Stomach (tissue), 19 donors: ENCODE measurements at places on chromosomes 4 and X. TPM values are rescaled to one million over a fixed set of nuclear protein-coding genes. Genes with fewer than 3 reads are reported as not detected.

GRCh38 chrX:41121766-41122165 is 36.5 kb downstream of the USP9X start:
- no peaks in the 10 kb centered on the region for H3K27me3 ChIP-seq
- DNase-seq = no peak
- peaks cover 4% of the 10 kb centered on the region for H3K36me3 ChIP-seq
- H3K4me1 ChIP-seq = peaks cover 7% of the 10 kb centered on the region
- H3K27ac ChIP-seq = no peak overlapping the region

- no peak overlapping the region for H3K27ac ChIP-seq
- DNase-seq = no peak
- no peaks in the 10 kb centered on the region for H3K27me3 ChIP-seq
- no peaks in the 10 kb centered on the region for H3K36me3 ChIP-seq
- H3K4me3 ChIP-seq = no peak overlapping the region
- no peaks in the 10 kb centered on the region for H3K4me1 ChIP-seq
Measured at GRCh38 chrX:46873746-46874145, 36.9 kb downstream of the RP2 start.

GRCh38 chr4:169959254-169959653 is 66.9 kb downstream of the MFAP3L start:
- H3K4me1 ChIP-seq = no peaks in the 10 kb centered on the region
- H3K4me3 ChIP-seq = no peak overlapping the region
- H3K27ac ChIP-seq = no peak overlapping the region
- DNase-seq = no peak

DNA sequence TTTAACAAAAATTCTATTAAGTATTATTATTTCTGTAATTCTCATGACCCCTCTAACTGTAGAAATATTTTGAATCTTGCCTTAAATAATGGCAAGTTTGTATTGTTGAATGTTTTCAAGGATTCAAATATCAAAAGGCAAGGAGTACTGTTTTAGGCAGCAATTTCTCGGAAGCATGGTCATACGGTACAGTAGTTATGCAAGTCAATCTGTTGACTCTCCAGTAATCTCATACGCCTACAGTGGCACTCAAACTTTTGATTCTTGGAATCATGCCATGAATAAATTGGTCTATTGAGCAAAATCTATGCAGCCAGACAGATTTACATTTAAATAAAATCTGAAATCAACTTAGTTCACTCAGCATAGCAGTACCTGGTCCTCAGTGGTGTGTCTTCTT is 139.6 kb upstream of the FAM47C start:
- H3K27me3 ChIP-seq = no peaks in the 10 kb centered on the region
- H3K27ac ChIP-seq = no peak overlapping the region
- no peaks in the 10 kb centered on the region for H3K36me3 ChIP-seq
- no peaks in the 10 kb centered on the region for H3K4me1 ChIP-seq

- H3K36me3 ChIP-seq = no peaks in the 10 kb centered on the region
- no peaks in the 10 kb centered on the region for H3K4me1 ChIP-seq
Measured at GRCh38 chrX:31747411-31747810, 675.6 kb upstream of the FTHL17 start.

- no peaks in the 10 kb centered on the region for H3K27me3 ChIP-seq
- H3K4me1 ChIP-seq = no peaks in the 10 kb centered on the region
- H3K4me3 ChIP-seq = no peak overlapping the region
- H3K36me3 ChIP-seq = peaks cover 99% of the 10 kb centered on the region
Measured at GRCh38 chrX:53547668-53548067, 113.5 kb upstream of the HSD17B10 start.

DNA sequence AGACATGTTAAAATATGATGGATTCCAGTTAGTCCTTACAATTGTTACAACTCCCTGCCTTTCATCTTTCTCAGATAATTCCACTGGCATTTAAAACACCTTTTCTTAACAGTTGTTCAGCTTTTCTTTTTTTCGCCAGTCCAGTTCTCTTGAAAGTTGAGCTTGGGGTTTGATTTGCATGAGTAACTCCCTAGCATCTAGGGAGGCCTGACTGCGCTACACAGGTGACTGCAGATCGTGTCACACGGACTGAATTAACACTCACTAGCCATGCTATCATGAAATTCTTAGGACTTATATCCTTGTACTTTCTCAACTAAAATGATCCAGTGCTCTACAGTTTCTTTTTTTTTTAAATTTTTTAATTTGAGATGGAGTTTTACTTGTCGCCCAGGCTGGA is 69.8 kb downstream of the ARHGAP24 start:
- no peak overlapping the region for H3K27ac ChIP-seq
- H3K4me3 ChIP-seq = no peak overlapping the region
- no peak for DNase-seq
- H3K36me3 ChIP-seq = no peaks in the 10 kb centered on the region
- H3K4me1 ChIP-seq = no peaks in the 10 kb centered on the region

DNA sequence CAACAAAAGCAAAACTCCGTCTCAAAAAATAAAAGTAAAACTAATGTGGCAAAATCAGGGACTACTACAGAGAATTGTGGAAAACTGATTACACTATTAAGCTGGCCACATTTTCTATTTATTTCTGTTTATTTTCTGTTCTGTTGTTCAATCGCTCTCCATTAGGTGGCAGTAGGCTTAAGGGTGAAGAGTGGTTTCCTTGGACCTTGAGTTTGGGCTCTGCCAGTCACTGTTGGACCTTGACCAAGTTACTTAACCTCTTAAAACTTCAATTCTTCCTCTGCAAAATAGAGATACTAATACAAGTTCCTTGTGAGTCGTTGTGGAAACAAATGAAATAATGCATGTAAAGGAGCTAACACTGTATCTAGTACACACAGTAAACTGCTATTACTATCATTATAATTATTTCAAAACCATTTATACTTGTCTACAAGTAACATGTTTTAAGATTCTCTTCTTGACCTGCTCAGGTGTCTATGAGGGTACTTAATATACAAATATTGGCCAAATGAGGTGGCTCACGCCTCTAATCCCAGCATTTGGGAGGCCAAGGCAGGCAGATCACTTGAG is 15.2 kb downstream of the HSD17B11 start:
- no peak overlapping the region for H3K4me3 ChIP-seq
- H3K27ac ChIP-seq = peak overlapping the region; percentile 47
- H3K36me3 ChIP-seq = peaks cover 48% of the 10 kb centered on the region
- H3K4me1 ChIP-seq = peaks cover 16% of the 10 kb centered on the region
- H3K27me3 ChIP-seq = no peaks in the 10 kb centered on the region

- H3K4me3 ChIP-seq = no peak overlapping the region
- DNase-seq = no peak
- H3K27me3 ChIP-seq = no peaks in the 10 kb centered on the region
- no peak overlapping the region for H3K27ac ChIP-seq
- H3K36me3 ChIP-seq = no peaks in the 10 kb centered on the region
Measured at GRCh38 chr4:53205970-53206369, 159.9 kb downstream of the SCFD2 start.

GRCh38 chr4:127781300-127782024 is 660 bp upstream of the HSPA4L start:
- H3K27ac ChIP-seq = peak overlapping the region; percentile 74
- peak; percentile 50 for DNase-seq
- peak overlapping the region; percentile 63 for H3K4me3 ChIP-seq
- no peaks in the 10 kb centered on the region for H3K27me3 ChIP-seq
- no peaks in the 10 kb centered on the region for H3K36me3 ChIP-seq

DNA sequence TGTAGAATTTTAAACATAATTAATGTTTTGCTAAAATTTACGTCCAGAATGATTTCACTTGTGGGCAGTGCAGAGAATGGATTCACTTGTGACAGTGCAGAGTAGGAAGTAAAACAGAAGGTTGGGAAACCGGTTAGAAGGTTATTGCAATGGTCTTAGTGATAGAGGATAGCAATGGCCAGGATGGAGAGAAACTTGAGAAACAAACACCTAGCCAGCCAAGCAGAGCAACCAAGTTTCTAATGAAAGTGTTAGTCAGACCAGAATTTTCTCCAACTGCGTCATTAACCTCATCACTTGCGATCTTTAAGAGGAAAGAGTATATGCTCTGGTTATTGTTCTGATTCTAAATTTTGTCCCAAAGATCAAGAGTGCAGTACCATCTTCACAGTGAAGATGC is 50.0 kb upstream of the TBC1D9 start:
- no peak overlapping the region for H3K27ac ChIP-seq
- H3K36me3 ChIP-seq = no peaks in the 10 kb centered on the region
- H3K4me1 ChIP-seq = peaks cover 5% of the 10 kb centered on the region
- no peak for DNase-seq
- H3K4me3 ChIP-seq = no peak overlapping the region

DNA sequence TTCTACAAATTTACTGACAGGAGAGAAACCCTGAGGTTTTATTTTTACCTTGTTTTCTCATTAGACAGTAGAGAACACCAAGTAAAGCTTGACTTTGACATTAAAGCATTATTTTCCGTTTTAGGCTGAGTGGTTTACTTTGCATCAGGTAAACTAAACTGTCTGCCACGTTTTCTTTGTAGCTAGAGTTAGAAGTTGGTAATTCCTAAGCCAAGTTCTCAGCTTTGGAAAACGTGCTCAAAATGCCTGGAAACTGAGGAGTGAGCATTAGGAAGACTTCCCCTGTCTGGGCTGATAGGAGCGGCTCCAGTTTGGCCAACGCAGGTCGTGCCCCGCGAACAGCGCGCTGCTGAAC is 819 bp downstream of the PDLIM3 start:
- DNase-seq = no peak
- H3K4me3 ChIP-seq = peak overlapping the region; percentile 58
- no peaks in the 10 kb centered on the region for H3K27me3 ChIP-seq
- peak overlapping the region; percentile 89 for H3K27ac ChIP-seq

GRCh38 chr4:180391613-180392012 is 1851.6 kb upstream of the TENM3 start:
- H3K27ac ChIP-seq = no peak overlapping the region
- no peaks in the 10 kb centered on the region for H3K4me1 ChIP-seq
- DNase-seq = no peak
- H3K27me3 ChIP-seq = no peaks in the 10 kb centered on the region

DNA sequence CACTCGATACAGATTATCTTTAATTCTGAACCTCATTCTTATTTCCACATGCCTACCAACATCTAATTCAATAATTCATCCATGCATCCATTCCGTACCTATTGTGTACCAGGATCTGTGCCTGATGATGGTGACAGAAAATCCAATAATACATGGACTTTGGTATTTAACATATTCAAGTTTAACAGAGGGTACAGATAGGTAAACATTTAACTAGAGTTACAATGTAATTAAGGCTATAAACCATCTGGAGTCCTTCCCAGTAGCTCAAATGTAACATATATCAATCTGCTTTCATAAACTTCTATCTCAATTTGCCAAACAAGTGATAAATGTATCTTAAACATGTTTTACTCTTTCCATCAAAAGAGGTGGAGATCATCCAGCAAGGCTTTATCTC is 561.5 kb upstream of the FTHL17 start:
- H3K4me1 ChIP-seq = no peaks in the 10 kb centered on the region
- no peaks in the 10 kb centered on the region for H3K36me3 ChIP-seq
- H3K27ac ChIP-seq = no peak overlapping the region
- no peak overlapping the region for H3K4me3 ChIP-seq
- no peak for DNase-seq

DNA sequence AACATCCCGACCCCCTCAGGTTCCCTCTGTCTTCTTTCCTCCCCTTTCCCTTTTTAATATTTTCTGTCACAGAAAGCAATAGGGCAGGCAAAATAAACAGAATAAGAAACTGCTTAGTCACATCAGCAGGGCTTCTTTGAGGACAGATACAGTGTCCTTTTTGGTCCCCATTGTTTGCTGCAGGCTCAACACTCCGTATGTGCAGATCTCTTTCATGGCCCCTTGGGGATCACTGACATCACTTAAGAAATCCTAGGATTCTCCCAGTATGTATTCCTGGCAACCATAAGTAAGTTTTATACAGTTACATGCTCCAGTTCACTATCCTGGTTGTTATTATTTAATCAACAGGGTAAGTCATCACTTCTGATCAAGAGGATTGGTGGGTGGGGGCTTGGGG is 448.0 kb downstream of the NKX6-1 start:
- no peak for DNase-seq
- no peaks in the 10 kb centered on the region for H3K36me3 ChIP-seq
- no peaks in the 10 kb centered on the region for H3K4me1 ChIP-seq
- H3K27ac ChIP-seq = no peak overlapping the region
- no peaks in the 10 kb centered on the region for H3K27me3 ChIP-seq
- no peak overlapping the region for H3K4me3 ChIP-seq

DNA sequence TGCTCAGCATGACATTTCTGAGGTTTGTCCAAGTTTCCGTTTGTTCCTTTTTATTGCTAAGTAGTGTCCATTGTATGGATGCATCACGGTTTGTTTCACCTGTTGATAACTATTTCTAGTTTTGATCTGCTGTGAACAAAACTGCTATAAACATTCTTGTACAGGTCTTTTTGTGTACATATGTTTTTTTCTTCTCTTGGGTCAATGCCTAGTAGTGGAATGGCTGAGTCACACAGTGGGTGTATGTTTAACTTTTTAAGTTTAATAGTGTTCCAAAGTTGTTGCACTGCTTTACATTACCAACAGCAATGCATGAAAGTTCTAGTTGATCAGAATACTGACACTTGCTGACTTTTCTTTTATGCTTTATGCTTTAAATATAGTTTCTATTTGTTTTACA is 76.7 kb downstream of the MAOB start:
- no peaks in the 10 kb centered on the region for H3K36me3 ChIP-seq
- H3K4me1 ChIP-seq = no peaks in the 10 kb centered on the region
- no peak overlapping the region for H3K27ac ChIP-seq
- H3K4me3 ChIP-seq = no peak overlapping the region

The ESX1 gene
- not detected for polyA plus RNA-seq

The RGN gene
- 12.5 TPM for polyA plus RNA-seq

The TRMT2B gene
- 6.2 TPM for polyA plus RNA-seq

The G3BP2 gene
- 15.2 TPM for polyA plus RNA-seq

The SPANXN2 gene
- not detected for polyA plus RNA-seq

The CAMK2D gene
- polyA plus RNA-seq = 8.8 TPM
